Body of pancreas (tissue), 4 donors: ENCODE measurements at places on chromosomes 6 and 20. TPM values are rescaled to one million over a fixed set of nuclear protein-coding genes. Genes with fewer than 3 reads are reported as not detected.

Gene SLC32A1
- total RNA-seq, result not detected

Gene RIPOR3
- total RNA-seq, result 2.3 TPM

Gene DLL1
- total RNA-seq, result 6.0 TPM

Gene COL10A1
- total RNA-seq, result 4.9 TPM

Gene SLC26A8
- not detected for total RNA-seq

DNA sequence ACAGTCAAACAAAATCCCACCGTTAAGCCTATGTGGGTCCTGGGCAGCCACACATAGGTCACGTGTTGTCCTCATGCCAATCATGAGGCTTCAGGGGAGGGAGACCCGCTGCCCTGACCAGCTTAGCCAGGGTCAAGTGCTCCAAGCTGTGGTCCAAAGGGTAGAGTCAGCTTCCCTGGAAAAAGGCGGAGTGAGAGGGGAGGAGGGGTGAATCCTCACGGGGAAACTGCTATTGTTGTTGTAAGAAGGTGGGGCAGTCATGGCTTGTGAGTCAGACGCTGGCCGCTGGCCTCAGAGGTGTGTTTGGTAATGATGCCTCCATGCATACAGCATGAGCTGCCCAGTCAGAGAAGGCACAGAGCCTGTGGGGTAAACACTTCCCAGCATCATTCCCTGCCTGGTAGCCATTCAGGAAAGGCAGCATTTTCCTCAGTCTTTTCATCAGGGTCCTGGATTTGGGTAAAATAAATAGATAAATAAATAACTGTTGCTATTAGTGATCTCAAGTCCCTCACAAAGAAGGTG, 8.7 kb downstream of the CST3 start:
- H3K4me3 ChIP-seq, result no peak overlapping the region
- peaks cover 3% of the 10 kb centered on the region for H3K36me3 ChIP-seq
- no peaks in the 10 kb centered on the region for H3K27me3 ChIP-seq
- H3K27ac ChIP-seq, result no peak overlapping the region

- H3K4me1 ChIP-seq, result peaks cover 13% of the 10 kb centered on the region
- no peak overlapping the region for H3K4me3 ChIP-seq
- no peak overlapping the region for H3K27ac ChIP-seq
- no peaks in the 10 kb centered on the region for H3K36me3 ChIP-seq
Measured at GRCh38 chr6:118317581-118318563, 230.2 kb upstream of the PLN start.

DNA sequence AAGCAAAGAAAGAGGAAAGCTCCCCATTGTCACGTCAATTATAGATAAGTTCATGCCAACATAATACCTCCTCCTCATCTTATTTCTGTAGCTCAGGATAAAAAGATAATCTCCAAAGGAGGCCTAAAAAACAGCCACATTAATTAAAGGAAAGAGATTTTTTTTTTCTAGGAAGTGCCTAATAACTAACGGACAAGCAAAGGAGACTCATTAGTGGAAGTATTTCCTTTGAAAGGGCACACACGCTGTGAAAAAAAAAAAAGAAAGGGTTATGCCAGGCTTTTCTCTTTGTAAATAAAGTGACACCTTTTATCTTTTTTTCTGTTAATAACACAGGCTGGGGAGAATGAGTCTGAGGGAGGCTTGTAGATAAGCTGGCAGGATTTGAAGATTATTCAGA, 55.7 kb downstream of the PCSK2 start:
- no peak overlapping the region for H3K27ac ChIP-seq
- no peaks in the 10 kb centered on the region for H3K4me1 ChIP-seq
- no peaks in the 10 kb centered on the region for H3K27me3 ChIP-seq
- no peaks in the 10 kb centered on the region for H3K36me3 ChIP-seq
- H3K4me3 ChIP-seq, result no peak overlapping the region
- no peak for DNase-seq

DNA sequence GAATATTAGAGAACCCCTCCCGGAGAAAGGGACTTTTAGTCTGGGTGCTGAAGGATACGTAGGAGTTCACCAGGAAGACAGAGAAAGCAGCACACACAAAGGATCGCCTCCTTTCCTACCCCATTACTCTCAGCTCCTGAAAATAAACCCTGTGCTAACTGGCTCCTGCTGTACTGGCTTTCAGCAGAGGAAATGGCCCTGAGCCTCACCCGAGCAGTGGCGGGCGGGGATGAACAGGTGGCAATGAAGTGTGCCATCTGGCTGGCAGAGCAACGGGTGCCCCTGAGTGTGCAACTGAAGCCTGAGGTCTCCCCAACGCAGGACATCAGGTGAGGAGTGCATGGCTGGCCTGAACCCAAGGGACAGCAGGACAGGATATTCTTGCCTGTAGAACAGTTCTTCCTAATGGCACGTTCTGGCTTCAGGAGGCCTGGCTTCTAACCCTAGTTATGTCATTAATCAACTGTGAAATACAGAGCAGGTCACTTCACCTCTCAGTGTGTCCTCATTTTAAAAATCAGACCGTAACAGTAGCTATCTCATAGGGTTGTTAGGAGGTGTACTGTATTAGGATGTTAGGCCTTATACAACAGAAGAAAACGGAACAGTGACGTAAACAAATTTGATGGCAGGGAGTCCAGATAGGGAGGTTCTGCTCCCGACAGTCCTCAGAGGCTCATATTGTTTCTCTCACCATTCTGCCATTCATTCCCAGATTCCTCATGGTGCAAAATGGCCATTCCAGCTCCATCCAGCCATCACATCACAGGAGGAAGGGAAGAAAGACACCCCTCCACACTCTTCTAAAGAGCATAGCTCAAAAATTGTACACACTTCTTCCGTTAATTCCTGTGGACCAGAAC, 1.8 kb downstream of the RBCK1 start:
- no peaks in the 10 kb centered on the region for H3K36me3 ChIP-seq
- DNase-seq, result no peak
- peaks cover 24% of the 10 kb centered on the region for H3K4me1 ChIP-seq
- no peaks in the 10 kb centered on the region for H3K27me3 ChIP-seq
- H3K4me3 ChIP-seq, result no peak overlapping the region

DNA sequence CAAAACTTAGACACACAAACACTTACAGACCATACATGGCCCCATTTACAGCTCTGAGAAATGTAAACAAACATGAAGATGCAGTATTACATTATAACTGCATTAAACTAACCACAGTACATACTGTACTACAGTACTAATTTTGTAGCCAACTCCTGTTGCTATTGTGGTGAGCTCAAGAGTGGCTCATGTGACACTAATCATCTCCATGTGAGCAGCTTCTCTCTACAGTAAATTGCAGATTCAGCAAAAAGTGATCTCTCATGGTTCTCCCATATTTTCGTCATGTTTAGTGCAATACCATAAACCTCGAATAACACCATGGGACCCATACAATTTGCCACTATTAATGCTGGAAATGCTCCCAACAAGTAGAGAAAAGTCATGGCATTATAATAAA, 860.4 kb downstream of the EPHA7 start:
- no peaks in the 10 kb centered on the region for H3K36me3 ChIP-seq
- H3K27me3 ChIP-seq, result no peaks in the 10 kb centered on the region
- H3K27ac ChIP-seq, result no peak overlapping the region
- DNase-seq, result no peak
- no peaks in the 10 kb centered on the region for H3K4me1 ChIP-seq
- H3K4me3 ChIP-seq, result no peak overlapping the region

DNA sequence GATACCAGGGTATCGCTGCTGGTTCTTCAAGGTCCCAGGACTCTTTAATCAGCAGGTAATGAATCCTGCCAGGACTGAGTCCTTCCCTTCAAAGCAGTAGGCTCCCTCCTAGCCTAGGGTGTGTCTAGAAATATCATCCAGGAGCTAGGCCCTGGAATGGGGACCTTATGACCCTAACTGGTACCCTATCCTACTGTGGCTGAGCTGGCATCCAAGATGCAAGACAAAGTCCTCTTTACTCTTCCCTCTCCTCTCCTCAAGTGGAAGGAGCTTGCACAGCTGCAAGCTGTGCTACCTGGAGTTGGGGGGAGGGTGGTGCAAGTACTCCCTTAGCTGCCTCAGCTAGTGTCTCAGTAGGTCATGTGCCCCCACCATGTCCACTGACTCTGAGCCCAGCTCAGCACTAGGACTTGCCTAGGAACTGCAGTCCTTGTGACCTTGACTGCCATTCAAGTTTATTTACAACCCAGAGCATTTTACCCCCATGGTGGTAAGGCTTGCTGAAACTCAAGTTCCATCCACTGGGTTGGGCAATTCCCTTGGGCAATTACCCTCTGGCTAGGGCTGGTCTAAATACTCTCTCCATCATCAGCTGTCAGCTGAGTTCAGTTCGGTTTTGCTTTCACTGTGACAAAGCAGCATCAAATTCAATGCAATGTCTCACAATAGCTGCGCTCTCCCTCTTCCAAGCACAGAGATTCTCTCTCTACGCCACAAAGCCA, 48.4 kb upstream of the TOP1 start:
- H3K36me3 ChIP-seq, result no peaks in the 10 kb centered on the region
- DNase-seq, result no peak
- H3K4me1 ChIP-seq, result no peaks in the 10 kb centered on the region
- no peak overlapping the region for H3K27ac ChIP-seq
- H3K27me3 ChIP-seq, result no peaks in the 10 kb centered on the region

DNA sequence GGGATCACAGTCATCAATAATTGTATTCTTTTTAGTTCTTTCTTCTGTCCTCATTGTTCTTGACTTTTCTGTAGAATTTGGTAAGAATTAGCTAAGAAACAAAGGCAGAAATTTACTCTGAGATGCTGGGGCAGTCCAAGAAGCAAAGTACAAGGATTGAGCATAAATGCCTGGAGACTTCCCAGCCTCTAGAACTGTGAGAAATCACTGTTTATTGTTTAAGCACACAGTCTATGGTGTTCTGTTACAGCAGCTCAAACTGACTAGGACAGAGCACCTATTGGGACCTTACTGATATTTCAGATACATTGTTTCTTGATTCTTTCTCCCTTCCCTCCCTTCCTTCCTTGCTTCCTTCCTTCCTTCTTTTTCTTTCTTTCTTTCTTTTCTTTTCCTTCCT, 192.7 kb upstream of the SLC35B3 start:
- no peaks in the 10 kb centered on the region for H3K27me3 ChIP-seq
- no peaks in the 10 kb centered on the region for H3K36me3 ChIP-seq
- DNase-seq, result no peak
- no peak overlapping the region for H3K27ac ChIP-seq

GRCh38 chr6:162119341-162119740, 608.2 kb downstream of the PRKN start:
- no peak overlapping the region for H3K27ac ChIP-seq
- no peak for DNase-seq
- H3K4me3 ChIP-seq, result no peak overlapping the region
- no peaks in the 10 kb centered on the region for H3K4me1 ChIP-seq
- no peaks in the 10 kb centered on the region for H3K27me3 ChIP-seq

- H3K36me3 ChIP-seq, result no peaks in the 10 kb centered on the region
- peaks cover 3% of the 10 kb centered on the region for H3K27me3 ChIP-seq
- H3K4me3 ChIP-seq, result no peak overlapping the region
- H3K4me1 ChIP-seq, result peaks cover 4% of the 10 kb centered on the region
Measured at GRCh38 chr20:38302786-38303185, 1.2 kb upstream of the BPI start.

GRCh38 chr6:21157186-21157929, 436.2 kb upstream of the SOX4 start:
- no peak for DNase-seq
- H3K36me3 ChIP-seq, result no peaks in the 10 kb centered on the region
- H3K4me1 ChIP-seq, result peaks cover 7% of the 10 kb centered on the region
- no peak overlapping the region for H3K27ac ChIP-seq
- no peak overlapping the region for H3K4me3 ChIP-seq
- H3K27me3 ChIP-seq, result no peaks in the 10 kb centered on the region

GRCh38 chr20:32208499-32209154, 947 bp downstream of the POFUT1 start:
- peaks cover 57% of the 10 kb centered on the region for H3K4me1 ChIP-seq
- H3K4me3 ChIP-seq, result peak overlapping the region; percentile 61
- no peaks in the 10 kb centered on the region for H3K36me3 ChIP-seq
- peak overlapping the region; percentile 92 for H3K27ac ChIP-seq
- H3K27me3 ChIP-seq, result no peaks in the 10 kb centered on the region

DNA sequence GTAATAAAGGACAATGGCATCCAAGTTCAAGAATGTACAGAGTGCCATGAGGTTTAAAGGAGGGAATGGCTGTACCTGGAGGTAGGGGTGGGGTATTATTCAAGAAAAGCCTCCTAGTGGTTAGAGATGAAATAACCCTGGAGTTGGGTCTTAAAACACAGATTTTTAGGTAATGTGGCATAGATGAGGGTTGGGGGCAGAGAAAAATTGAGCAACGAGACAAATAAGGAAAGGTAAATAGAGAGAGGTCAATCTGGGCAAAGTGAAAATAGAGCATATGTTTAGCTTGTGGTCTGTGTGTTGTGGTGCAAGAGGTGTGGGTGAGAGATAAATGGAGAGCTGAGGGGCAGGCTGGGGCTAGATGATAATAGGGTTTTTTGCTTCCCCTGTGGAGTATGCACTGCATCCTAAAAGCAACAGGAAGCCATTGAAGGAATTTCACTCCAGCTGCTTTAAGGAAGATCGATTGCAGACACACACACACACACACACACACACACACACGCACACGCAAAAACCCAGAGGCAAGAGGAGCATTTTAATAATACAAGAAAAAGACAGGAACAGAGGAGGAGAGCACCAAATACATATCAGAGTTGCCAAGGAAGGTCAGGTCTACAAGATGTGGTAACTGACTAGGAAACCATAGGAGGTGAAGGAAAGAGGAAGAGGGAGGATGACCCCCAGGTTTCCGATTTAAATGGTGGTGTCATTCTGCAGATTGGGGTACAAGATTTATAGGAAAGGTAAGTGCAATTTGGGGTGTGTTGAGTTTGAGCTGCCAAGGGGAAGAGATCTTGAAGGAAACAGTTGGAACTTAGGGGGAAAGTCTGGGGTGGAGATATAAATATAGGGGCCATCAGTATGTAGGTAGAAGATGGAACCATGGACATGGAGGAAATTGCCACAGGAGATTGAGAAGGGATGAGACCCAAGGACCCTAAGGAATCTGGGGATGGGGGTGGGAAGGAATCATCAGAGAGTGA, 31.3 kb upstream of the ADGRF1 start:
- no peaks in the 10 kb centered on the region for H3K36me3 ChIP-seq
- H3K4me1 ChIP-seq, result peaks cover 7% of the 10 kb centered on the region
- H3K27ac ChIP-seq, result no peak overlapping the region
- no peak for DNase-seq
- no peak overlapping the region for H3K4me3 ChIP-seq
- H3K27me3 ChIP-seq, result no peaks in the 10 kb centered on the region

- no peaks in the 10 kb centered on the region for H3K36me3 ChIP-seq
- no peaks in the 10 kb centered on the region for H3K27me3 ChIP-seq
- H3K4me1 ChIP-seq, result no peaks in the 10 kb centered on the region
- DNase-seq, result no peak
Measured at GRCh38 chr20:63407928-63408683, 47.0 kb upstream of the CHRNA4 start.

DNA sequence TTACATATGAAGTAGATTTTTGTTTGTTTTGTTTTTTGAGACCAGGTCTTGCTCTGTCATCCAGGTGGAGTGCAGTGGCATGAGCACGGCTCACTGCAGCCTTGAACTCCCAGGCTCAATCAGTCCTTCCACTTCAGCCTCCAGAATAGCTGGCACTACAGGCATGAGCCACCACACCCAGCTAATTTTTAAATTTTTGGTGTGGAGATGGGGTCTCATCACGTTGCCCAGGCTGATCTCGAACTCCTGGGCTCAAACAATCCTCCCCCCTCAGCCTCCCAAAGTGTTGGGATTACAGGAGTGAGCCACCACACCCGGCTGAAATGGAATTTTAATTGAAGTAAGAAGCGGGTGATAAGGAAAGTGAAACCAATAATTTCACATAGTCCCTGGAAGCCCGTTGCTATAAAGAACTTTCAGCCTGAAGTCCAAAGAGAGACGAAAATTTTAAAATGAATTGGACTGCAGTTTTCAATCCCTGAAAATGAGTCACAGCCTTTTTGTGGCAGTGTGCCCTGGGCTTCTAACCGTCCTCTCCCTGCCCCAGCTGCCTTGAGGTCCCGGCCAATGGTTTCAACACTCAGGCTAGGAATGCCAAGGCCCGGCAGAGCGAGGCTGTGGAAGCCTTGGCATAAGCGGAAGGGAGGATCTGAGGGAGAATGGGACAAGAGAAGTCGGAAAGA, 757 bp downstream of the RAET1E start:
- peaks cover 12% of the 10 kb centered on the region for H3K4me1 ChIP-seq
- DNase-seq, result peak; percentile 61
- H3K27me3 ChIP-seq, result no peaks in the 10 kb centered on the region
- H3K36me3 ChIP-seq, result no peaks in the 10 kb centered on the region
